DMS 273 treated with DMSO at 0.1 percent for 48 hours (cell line): ENCODE measurements at places on chromosomes 7 and 10.
A peak's percentile ranks its signal among the peaks of the same experiment; 100 is the strongest.

- DNase-seq: no peak
Observed at GRCh38 chr7:81776948-81777630, 7.2 kb upstream of the HGF start.

GRCh38 chr7:139249179-139249810 lies 18.3 kb downstream of the UBN2 start:
- no peak for DNase-seq

- DNase-seq: peak; percentile 4
Observed at GRCh38 chr7:12570534-12571461, at the start of gene SCIN. Gene SCIN (plus strand): TSS chr7:12570720. CDS start chr7:12570787, 67 bp downstream.

DNA sequence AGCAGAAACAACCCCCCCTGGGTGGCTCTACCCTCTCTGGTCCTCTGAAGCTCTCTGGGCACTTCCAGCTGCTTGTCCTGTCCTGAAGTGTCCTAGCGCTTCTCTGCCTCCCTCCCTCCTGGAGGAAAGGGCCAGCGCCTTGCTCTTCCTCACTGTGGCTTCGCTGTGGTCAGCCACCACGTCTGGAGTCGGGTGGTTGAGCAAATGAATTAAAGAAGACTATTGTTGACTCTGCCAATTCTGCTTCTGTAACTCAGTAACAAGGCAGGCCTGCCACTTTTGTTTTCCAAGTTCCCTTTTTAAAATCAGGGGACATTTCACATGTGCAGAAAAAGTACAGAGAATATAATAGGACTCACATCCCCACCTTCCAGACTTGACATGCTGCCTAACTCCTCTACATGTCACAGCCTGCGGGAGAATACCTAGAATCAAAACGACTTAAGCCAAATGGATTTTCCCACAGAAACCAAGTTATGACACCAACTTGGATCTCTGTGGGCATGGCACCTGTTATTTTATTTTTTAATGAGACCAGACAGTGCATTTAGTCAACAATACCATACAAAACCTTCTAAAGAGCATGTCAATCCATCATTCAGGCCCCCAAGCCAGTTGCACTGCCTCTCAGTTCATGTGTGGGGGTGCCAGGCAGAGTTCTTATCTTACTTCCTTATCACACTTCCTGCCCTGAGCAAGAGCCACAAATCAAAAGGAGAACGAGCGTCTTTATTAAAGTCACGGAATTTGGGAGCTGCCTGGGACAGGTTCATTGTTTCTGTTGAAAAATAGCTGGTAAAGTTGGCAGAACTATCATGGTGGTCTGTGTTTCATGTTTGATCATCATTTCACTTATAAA lies 6.8 kb downstream of the FFAR4 start:
- DNase-seq: no peak

GRCh38 chr10:77168861-77169260 lies 468.7 kb downstream of the KCNMA1 start:
- DNase-seq: no peak

DNA sequence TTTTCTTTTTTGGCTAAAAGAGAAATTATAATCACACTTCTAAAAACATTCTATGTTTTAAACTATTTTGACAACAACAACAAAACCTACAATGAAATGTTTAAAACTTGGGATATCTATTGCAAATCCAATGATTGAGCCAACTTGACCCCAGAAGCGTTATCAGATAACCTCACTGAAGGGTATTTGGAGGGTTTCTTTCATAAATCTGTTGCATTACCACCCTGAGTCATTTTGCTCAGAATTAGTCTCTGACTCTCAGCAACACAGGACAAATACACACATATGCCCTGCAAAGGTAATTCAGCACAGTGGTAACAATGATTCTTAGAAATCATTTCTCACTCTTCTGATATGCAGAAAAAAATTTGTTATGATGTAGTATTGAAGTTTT lies 2.3 kb upstream of the COL1A2 start:
- DNase-seq: no peak

DNA sequence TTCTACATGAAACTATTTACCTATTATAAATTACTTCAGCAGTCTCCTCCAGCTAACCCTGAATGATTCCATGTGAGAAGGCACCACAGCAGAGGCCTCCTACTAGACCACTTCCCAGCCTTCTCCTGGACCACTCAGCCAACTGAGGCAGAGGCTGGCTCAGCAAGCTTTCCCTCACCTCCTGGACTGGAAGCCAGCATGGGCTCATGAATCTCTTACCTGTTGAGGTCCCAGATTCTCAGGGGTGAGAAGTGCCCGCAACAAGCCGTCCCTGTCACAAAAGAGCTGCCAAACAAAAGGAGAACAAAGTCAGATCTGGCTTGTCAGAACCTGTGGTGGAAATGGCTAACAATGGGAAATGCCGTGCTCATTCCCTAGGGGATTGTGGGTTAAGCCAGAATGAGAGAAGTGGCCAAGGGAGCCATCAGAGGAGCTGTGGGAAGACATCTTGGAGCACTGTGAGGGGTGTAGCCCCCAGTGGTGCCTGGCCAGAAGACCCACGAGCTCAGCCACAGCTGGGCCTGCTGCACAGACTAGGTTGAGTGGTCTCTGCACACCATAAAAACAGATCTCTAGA lies 36.5 kb downstream of the DPCD start:
- DNase-seq: no peak

DNA sequence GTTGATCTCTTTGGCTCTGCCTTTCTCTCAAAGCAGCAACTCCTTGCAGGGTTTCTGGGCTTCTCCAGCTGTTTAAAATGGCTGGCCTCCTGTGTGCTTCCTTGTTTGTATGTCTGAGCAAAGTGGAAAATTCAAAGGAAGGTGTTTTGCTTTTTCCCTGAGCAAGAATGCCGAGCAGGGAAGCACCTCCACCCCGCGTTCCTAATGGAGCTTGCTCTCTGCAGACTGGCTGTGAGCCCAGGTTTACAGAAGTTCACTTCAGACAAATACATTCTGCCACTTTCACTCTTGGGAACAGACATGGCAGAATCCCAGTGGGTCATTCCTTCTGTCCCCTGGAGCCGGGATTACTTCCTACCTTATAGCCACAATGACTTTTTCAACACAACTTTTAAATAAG lies 181.8 kb upstream of the AGK start:
- DNase-seq: no peak

- peak; percentile 66 for DNase-seq
Observed at GRCh38 chr10:60186315-60187071, 203.2 kb downstream of the ANK3 start.

DNA sequence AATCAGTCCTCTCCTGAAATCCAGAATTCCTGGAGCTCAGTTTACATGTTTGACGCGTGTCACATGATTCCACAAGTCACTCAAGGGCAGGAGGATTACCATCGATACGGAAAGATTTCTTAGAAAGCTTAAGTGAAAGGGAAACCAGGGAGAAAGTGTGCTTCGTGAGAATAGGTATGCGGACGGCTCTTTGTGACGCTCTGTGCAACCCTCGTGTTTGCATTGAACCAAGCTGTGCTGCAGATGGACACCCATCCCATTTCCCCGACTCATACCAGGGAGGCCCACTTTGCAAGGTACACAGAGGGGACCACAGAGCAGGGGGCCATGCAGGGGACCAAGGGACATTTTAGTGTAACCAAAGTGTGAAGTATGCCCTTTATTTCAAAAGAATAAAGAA lies 43.2 kb downstream of the IKZF1 start:
- no peak for DNase-seq

GRCh38 chr7:44711528-44711927 lies 37.1 kb upstream of the ZMIZ2 start:
- no peak for DNase-seq

DNA sequence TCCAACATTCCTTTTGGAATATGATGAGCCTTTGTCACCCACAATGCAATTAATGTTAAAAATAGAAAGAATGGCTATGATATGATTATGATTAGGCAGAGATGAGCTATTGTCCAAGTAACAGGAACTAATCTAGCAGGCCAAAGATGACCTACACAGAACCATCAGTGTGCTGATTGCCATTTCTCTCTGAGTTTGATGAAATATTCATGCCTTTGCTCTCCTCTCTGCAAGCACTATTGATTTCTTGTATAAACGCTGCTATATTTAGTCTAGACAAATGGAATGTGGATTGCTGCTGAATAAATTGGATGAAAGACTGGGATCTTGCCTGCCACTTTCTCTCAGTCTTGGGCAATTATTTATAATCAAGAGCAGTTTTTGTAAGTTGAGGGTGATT lies 85.4 kb downstream of the HDAC9 start:
- DNase-seq: no peak
